ENCODE measurements at places on chromosomes 1 and 21.

- DNase-seq = peak; percentile 96
Measured at GRCh38 chr1:93680420-93681100, 1.1 kb downstream of the BCAR3 start.

DNA sequence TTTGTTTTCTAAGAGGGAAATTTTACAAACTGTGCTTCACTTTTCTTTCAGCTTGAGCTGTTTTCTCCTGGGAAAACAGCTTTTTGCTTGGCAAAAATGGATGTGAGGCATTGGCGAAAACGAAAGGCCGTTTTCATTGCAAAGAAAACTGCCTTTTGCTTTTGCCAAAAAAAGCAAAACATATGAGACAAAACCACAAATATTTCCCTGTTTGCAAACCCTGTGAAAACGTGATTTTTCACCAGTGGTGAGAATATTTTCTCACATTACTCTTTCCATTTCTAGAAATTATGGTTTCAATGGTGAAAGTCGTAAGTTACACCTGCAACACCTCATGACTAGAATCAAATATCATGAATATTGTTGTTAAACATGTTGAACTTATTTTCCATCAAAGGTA lies 74.0 kb upstream of the ZBTB18 start:
- DNase-seq = no peak

- DNase-seq = no peak
Measured at GRCh38 chr1:54323324-54323739, 82.9 kb downstream of the SSBP3 start.

DNA sequence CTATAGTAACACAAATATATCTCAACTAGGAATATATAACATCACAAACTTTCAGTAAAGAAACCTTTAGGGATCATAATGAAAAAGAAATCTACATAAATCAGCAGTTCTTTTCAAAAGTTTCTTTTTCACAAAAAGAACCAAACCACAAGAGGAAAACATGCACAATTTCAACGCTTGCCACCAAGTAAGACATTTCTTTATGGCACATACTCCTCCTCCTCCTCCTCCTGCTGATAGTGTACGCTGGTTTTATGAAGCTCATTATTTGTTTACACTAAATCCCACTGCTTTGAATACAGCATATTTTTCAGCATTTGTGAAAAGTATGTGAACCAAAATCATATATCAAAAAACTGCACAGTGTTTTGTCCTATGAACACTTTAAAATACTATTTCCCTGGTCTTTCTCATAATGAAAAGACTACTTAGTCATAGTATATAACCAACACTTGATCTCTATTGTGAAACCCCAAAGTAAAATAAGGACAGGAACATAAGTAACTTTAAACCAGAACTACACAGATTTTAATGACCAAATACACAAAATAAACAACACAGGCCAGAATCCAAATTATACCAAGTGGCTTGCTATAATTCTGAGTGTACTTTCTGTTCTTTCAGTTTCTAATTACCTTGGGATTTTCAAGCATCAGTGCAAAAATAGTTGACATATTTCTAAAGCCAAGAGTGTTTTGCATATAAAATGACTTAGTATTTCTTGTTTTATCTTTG lies 184.2 kb downstream of the EIF4G3 start:
- peak; percentile 34 for DNase-seq

- no peak for DNase-seq
Measured at GRCh38 chr1:16903458-16903796, 7.6 kb downstream of the RNU1-2 start.

DNA sequence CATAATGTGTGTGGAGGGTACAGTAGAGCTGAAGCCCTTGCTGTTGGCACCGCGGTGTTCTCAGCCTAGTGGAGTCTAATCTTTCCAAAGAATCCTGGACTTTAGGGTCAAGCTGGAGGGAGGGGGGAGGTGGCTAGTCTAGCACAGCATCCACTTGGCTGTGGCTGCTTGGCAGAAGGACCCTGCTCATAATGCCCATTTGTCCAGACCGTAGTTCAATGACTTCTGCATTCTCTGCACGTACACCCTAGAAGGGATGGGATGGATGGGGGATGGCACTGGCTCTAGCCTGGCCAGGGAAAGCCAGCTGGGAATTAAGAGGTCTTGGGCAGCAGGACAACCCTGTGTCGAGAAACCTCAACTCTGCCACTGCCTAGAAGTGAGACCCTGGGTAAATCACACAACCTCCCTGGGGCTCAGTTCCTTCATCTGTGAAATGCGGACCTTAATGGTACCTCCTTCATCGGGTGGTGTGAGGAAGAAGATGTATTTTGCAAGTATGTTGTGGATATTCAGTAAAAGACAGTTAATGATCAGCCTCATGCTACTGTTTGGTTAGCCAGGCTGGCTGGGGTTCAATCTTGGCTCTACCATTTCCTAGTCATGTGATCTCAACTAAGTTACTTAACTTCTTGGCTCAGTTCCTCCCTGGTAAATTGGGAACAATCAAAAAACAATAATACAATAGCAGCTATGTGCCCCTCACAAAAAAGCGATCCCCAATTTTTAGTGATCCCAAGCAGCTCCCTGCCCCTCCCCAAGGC lies 27.2 kb upstream of the CLIC4 start:
- no peak for DNase-seq

- peak; percentile 90 for DNase-seq
Measured at GRCh38 chr1:75672528-75673393, 51.7 kb upstream of the ACADM start.

DNA sequence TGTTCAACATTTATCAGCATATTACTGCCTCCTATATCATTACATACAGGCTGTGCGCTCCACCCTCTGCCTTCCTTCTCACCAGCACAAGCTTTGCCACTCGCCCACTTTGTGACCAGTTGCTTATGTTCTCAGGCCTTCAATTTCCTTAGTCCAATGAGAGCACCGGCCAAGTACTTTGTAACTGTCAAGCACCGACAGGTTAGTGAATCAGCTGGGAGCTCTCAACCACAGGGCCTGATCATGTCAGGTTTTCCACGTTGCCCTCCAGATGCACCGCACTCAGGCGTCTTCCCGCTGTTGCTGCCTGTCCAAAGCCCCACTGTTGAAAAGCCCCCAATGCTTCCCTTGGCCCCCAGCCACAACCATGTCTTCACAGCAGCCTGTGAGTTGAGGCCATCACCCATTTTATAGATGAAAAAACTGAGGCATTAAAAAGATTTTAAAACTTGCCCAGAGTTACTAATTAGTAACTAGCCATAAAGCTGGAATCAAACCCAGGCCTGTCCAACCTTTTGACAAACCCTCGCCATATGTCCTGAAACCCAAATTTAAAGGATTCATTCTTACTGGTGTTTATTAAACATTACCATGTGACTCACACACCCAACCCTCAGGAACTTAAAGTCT lies 3.4 kb upstream of the KCNN3 start:
- DNase-seq = no peak

- peak; percentile 99 for DNase-seq
Measured at GRCh38 chr21:35924714-35925301, 135.5 kb downstream of the SETD4 start.

DNA sequence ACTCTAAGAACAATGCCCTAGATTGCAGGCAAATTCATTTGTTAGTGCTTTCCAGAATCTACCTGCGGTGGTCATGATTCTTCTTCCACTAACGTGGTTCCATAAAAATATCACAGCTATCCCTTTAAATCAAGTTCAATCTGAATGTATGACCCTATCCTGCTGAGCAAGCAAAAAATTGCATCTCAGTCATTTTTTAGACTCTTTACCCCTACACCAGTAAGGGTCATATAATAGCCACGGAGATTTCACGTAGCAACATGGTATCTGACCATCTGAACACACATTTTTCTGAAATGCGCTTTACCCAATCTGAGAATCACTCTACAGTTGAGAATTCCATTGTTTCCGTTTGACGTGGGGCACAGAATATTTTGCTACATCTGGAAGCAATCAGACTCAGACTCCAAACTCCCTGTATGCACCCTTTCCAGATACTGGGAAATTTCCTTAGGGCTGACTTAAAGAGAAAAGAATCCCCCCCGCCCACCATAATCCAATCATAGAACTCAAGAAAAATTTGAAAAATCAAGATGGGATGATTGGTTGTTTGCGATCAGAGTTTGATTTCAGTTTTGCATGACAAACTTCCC lies 699.2 kb upstream of the ZP4 start:
- no peak for DNase-seq

GRCh38 chr1:168979276-168979675 lies 127.2 kb upstream of the ATP1B1 start:
- no peak for DNase-seq

DNA sequence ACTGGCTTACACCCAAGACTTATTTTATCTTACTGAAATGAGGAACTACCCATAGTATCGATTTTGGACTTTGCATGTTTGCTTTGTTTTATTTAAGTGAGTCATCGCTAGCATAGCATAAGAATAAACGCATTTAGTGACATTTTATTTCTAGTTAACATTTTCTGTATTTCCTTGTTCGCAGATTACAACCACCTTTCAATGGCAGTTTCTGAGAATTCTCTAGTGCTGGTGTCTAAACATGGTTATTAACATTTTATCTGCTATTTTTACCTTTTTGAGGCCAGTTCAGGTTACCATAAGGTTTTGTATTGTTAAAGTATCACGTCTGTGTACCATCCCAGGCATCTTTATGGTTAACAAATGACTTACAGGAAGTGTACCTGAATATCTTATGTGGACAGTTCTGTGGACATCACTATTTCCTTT lies 24.5 kb downstream of the EEIG2 start:
- DNase-seq = no peak

DNA sequence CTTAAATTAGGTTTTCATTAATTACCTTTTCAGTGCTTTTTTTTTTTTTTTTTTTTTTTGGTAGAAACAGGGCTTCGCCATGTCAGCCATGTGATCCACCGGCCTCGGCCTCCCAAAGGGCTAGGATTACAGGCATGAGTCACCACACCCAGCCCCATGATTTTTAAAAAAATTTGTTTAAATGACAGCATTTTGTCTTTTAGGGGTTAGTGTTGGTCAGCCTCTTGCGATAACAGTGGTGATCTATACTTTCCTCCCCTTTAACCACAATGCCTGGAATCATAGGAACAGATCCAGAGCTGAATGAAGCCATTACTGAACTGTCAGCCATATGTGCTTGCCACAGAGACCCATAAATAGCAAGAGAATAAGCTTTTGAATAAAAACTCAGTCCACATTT lies 73.9 kb downstream of the CACHD1 start:
- peak; percentile 3 for DNase-seq

GRCh38 chr1:15884477-15884876 lies 37.0 kb downstream of the SPEN start:
- no peak for DNase-seq

DNA sequence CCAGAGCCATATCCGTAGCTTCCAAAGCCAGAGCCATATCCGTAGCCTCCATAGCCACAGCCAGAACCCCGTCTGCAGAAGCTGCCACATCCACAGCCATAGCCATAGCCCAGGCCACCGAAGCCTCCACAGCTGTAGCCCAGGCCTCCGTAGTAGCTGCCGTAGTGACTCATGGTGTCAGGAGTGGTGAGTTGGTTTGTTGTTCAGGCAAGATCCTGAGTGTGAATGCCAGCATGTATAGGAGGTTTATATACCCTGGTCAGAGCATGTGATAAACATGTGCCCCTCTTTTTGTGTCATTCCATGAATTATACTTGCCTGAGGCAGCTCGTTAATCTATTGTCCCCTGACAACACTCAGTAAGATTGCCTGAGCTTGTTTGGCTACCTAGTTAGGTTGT lies at the start of gene KRTAP19-1:
Gene KRTAP19-1, minus strand, starts transcription at position 223 of the 400 bp plus-strand sequence. Its CDS starts 50 bp downstream, at position 173.
- DNase-seq = no peak

GRCh38 chr1:109624201-109625010 lies 4.8 kb downstream of the AMPD2 start:
- no peak for DNase-seq

GRCh38 chr1:151881479-151881878 lies 27.8 kb downstream of the THEM4 start:
- peak; percentile 22 for DNase-seq

- DNase-seq = no peak
Measured at GRCh38 chr1:116493484-116494352, 77.1 kb downstream of the CD58 start.

DNA sequence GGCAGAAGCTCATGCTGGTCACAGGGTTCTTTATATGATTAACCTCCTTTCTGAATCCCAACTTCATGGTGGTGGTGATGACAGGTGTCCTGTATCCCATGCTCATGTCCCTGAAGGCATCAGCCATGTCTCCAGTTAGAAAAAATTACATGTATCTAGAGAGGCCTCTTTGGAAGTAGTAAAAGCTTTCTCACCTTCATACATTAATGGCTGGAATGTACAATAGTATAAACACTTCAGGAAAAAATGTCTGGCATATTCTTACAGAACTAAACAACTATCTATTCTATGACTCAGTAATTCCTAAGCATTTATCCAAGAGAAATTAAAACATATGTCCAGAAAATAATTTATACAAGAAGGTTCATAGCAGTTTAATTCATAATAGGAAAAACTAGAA lies 34.0 kb downstream of the ADAM30 start:
- no peak for DNase-seq

- no peak for DNase-seq
Measured at GRCh38 chr1:153937331-153937730, 9.2 kb downstream of the DENND4B start.

DNA sequence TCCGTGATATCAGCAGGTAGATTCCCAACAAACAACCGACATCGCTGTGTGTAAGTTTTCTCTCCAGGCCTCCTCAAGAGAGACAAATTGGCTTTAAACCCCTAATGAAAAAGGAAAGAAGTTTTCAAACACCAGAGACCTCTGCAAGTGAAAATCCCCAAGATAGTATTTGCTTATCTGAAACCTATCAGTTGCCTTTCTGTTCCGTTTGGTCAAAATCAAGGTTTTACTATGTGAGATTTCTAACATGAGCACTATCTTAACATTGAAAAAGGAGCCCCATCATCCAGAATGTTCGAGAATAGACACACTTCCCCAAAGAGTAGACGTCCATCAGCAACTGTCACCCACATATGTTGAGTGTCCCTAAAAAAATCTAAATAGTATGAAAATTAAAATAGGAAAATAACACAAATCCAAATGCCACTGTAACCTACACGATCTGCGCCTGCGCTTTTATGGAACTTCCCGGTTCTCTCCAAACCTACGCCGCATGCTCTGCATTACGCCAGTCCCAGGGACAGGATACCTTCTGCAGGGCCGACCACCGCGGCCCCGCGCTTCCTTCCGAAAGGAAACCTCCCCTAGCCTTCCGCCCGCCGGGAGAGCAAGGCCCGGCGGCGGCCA lies 1.4 kb downstream of the SFPQ start:
- no peak for DNase-seq

DNA sequence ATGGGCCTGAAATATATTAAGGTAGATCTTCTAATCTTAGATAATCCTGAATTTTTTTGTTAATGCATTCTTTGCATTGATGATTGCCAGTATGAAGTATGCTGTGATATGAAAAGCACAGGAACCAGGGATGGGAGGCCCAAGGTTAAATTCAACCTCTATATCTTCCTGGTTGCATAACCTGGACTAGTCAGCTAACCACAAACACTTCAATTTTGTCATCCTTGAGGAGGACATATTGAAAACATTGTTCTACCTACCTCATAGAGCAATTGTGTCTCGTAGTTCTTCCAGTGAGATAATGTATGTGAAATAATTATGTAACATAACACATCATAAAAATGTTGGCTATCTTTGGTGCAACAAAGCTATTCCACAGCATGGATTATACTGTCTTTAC lies 25.6 kb downstream of the PDC start:
- no peak for DNase-seq

- DNase-seq = no peak
Measured at GRCh38 chr1:215547011-215547410, 20.1 kb upstream of the KCTD3 start.

- no peak for DNase-seq
Measured at GRCh38 chr1:17948594-17948993, 159.0 kb upstream of the IGSF21 start.

All from M059J (cell line).